Endothelial cell of umbilical vein (primary cell): ENCODE measurements at places on chromosomes 1 and 21. TPM values are rescaled to one million over a fixed set of nuclear protein-coding genes. Genes with fewer than 3 reads are reported as not detected.

- DNase-seq: no peak
Measured at GRCh38 chr1:201984446-201984845, 2.0 kb downstream of the RNPEP start.

DNA sequence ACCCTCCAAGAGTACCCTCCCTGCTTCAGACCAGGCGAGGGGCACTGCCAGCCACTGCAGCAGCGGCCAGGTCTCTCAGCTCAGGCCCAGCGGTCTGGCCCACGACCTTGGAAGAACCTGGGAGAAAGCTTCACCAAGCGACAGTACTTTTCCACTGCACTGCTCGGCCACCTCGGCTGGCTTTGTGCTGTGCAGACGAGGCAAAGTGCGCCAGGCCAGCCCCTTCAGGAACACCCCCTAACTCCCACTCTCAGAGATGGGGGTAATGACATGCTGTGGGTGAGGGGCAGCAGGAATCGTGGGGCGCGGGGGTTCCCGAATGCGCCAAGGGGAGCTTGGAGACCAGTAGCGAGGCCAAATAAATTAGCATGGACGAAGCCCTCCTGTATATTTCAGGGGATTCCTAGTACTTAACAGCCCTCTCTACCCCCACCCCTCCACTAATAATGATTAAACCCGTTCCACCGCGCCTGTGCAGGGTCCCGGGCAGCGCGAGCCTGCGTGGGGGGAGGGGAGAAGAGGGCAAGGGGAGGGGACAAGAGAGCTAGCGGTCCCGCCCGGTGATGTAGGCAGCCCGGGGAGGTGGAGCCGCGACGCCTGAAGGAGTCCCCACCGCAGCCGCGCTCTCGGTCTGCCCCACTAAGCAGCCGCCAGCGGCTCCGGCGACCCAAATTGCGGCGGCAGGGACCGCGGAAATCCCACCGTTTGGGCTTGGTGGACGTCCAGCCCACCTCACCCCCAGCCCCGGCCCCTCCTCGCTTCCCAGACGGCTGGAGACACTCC lies at the start of gene FAM43B:
FAM43B (plus strand) TSS at position 629 of the 783 bp plus-strand sequence. CDS start 401 bp downstream, outside the sequence.
- peak; percentile 16 for DNase-seq

- DNase-seq: no peak
Measured at GRCh38 chr1:176225911-176226310, 18.8 kb upstream of the COP1 start.

DNA sequence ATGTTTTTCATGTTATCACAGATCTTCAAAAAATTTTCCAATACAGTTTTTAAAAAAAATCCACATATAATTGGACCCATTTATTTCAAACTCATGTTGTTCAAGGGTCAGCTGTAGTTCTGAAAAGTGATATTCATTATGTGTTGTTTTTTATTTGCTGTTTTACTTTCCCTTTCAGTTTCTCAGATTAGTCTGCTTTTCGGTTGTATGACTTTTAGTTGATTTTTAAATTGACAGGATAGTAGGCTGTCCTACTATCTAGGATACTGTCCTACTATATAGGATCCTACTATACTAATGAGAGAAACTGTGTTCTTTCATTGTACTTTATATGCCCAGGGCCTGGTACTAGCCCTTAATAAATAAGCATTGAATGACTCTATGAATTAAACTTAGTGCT lies 33.6 kb upstream of the GPR52 start:
- no peak for DNase-seq

DNA sequence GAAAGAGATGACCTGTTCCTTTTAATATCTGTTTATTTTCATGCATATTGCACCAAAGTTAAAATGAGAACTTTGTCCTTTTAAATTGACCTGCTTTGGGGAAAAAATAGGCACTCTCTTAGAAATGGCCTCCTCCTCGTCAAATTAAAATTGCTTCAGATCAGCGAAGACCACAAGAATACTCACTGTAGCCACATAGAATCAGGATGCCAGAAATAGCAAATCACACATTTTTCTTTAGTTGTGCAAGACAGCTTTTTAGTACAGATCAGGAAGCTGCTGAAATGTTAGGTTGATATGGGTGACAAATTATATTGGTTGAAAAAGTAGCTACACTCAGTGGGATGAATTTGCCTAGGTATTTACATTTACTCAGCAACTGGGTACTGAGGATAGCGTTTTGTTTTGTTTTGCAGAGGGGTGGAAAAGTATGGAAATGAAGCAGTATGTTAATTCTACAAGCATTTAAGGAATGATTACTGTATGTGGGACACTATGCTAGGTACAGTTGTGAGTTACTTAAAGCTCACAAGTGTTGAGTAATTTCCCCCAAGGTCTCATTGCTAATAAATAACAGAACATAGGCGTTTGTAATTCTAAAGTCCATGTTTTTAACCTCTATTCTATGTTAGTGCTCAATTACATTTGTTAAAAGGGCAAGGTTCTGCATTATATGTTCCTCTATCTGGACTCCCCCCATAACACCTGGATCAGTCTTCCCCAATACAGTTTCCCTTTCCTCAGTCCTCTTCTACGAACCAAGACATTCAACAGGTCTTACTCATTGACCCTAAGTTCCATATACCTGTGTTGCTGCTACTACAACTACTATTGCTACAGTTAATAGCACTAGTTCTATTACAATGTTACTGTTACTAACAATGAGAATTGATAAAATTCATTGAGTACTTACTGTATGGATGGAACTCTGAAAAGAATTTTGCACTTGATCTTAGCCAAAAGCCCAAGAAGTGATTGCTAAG lies 99.4 kb upstream of the S1PR1 start:
- DNase-seq: peak; percentile 24

DNA sequence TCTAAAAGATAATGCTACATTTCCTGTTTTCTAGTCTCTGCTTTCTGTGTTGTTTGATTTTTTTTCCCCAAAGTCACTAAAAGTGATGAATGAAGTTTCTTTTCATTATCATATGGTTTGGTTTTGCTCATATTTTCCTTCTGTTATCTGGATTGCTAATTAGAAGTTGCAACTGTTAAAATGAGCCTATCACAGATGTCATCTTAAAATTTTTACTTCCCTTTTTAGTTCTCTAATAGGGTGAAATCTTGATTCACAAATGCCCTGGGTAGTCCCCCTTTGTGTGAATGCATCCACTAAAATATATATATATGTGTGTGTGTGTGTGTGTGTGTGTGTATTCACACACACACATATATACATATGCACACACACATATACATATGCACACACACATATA lies 144.1 kb downstream of the GREM2 start:
- no peak for DNase-seq

GRCh38 chr1:84758968-84759491 lies 68.8 kb upstream of the SSX2IP start:
- no peak for DNase-seq

DNA sequence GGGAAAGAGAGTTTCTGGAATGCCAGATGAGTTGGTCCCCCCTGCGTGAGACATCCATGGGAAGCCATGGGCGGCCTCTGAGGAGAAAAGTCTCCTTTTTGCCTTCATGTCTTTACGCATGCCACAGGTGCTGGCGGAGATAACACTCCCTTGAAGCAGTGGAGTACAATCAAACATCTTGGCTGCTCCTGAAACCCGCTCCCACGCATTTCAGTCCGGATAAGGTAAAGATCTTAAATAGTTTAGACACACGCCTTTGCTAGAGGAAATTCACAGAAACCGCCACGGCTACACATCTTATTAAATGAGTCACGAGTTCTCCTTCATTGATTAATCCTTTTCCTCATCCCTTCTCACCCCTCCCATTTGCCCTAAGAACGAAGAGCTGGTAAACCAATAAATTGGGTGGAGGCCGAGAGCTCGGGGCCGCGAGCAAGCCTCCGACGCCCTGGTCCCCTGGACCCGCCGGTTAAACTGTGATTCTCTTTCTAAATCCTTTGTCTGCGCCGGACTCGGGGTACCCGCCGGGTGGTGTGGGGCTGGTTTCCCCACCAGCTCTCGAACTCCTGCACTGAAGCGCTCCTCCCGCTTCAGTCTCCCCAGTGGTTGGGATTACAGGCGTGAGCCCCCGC lies 6.6 kb upstream of the ZNF669 start:
- no peak for DNase-seq

DNA sequence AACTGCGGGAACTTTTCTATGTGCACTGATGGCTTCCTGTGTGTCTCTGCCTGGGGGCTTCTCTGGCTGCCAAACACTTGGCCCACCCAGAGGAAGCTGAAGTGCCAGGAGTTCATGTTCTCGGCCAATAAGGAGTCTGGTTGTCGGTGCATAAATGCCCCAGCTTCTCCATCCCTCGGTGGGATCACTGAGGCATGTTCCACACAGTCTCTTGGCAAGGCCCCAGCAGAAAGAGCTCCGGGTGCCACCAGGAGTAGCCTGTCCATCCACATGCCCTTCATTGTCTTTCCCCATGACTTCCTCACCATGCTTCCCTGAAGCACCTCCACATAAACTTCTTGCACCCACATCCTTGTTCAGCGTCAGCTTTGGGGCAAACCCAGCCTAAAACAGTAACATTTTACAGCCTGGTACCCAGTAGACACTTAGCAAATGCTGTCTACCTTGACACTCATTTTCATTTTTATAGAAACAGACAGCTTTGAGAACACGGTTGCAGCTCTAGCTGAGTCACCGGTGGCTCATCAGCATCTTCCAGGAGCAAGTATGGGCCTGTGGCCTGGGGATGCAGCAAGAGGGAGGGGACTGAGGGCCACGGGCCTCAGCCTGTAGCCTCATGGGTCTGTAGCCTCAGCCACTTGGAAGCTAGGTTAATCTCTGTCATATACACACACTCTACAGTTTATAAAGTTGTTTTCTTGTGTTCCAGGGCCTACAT lies 14.8 kb upstream of the CDCP2 start:
- no peak for DNase-seq

- DNase-seq: no peak
Measured at GRCh38 chr1:150546294-150546937, 2.8 kb upstream of the ADAMTSL4 start.

DNA sequence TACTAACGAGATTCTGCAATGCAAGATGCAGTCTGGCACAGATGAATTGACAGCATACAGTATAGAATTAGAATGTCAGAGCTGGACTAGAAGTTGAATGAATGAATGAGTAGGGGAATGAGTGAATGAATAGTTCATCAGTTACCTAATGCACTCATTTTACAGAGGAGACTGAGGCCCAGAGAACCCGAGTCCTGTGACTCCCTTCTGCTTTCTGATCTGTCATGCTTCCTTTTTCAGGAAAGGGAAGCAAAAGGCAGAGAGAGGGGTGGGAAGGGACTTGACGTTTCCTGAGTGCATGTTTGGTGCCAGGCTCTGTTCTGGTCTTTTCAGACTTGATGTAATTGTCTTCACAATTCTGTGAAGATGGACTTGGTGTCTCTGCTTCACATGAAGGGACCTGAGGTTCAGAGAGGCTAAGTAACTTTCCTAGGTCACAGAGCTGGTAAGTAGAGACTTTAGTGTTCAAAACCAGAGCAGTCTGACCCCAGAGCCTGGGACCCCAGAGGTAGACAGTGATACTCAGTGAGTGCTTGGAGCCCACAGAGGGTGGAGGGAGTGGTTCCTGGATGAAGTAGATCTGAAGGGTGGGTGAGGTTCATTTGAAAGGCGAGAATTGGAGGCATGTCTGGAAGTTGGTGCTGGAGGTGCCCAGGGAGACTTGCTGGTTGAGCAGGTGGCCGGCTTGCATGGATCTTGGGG lies 8.0 kb upstream of the MEX3A start:
- DNase-seq: no peak

DNA sequence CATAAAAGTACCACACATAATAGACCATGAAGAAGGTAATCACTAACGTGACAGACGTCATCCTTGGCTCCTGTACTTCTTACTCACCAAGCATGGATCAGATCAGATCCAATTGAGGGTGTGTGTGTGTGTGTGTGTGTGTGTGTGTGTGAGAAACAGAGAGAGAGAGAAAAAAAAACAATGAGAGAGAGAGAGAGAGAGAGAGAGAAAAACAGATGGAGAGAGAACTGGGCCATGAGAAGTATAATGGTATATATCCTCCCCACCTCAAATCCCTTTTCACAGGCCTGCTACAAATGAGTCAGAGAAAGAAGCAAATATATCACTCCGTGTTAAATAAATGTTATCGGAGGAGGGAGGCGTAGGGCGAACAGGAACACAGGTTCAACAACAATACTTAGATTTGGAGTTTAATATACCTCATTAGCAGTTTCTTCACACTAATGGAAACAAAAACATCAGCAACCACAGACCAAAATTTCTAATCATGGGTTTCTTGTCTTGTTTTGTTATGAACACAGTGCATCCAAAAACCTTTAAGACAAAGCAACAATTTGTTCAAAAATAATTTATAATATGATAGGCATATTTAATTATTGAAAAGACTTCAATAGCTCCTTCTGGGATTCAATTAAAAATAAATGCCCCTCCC lies 45.3 kb downstream of the TIAM1 start:
- DNase-seq: no peak

DNA sequence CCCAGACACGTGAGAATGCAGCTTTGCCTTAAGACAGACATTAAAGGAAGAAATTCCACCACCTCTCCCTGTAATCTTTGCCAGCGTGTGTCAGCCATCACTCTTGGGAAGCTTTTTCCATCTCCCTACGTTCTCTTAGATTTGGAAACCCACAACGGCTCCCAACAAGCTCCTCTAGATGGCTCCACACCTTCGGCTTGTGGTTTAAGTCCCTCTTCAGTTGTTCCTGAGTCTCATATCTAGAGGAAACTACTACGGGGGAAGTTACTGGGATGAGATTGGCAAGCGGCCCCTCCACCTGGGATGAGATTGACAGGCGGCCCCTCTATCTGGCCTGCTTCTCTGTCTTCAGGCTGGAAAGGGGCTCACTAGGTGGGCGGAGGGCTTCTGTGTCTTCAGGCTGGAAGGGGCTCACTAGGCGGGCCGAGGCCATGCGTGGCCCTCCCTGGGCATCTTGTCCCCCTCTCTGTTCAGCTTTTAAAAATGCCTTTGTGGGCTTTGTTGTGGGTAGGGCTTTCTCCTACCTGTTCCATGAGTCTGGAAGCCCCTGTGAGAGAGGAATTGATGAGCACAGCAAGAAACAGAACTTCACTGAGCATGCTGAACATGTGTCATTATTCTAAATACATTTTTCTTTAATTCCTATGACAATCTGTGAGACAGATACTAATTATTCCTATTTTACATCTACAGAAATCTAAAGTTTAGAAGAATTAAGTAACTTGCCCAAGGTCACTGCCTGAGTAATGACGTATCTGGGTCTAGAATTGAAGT lies 670.5 kb downstream of the KIF26B start:
- no peak for DNase-seq

ADCY10 gene
- not detected in 2 replicates for total RNA-seq

KRTAP19-7 gene
- not detected in 2 replicates for total RNA-seq

REN gene
- total RNA-seq: not detected in 2 replicates

ABCG1 gene
- total RNA-seq: 19.6 and 21.2 TPM in 2 replicates

LCE1A gene
- total RNA-seq: not detected in 2 replicates

GPR25 gene
- not detected in 2 replicates for total RNA-seq

KCNK2 gene
- 0.18 and 0.46 TPM in 2 replicates for total RNA-seq

STIL gene
- 24.7 and 28.1 TPM in 2 replicates for total RNA-seq

HFM1 gene
- total RNA-seq: 0.11 and 0.72 TPM in 2 replicates

NBPF19 gene
- 4.7 and 7.7 TPM in 2 replicates for total RNA-seq

ETNK2 gene
- total RNA-seq: 13.5 and 15.5 TPM in 2 replicates

TCHHL1 gene
- not detected in 2 replicates for total RNA-seq

ZBTB17 gene
- total RNA-seq: 38.5 and 43.9 TPM in 2 replicates

PAPPA2 gene
- total RNA-seq: not detected in 2 replicates
